ENCODE measurements at places on chromosomes 12 and 14.

- DNase-seq = no peak
Observed at GRCh38 chr12:116126610-116127009, 150.9 kb downstream of the MED13L start.

DNA sequence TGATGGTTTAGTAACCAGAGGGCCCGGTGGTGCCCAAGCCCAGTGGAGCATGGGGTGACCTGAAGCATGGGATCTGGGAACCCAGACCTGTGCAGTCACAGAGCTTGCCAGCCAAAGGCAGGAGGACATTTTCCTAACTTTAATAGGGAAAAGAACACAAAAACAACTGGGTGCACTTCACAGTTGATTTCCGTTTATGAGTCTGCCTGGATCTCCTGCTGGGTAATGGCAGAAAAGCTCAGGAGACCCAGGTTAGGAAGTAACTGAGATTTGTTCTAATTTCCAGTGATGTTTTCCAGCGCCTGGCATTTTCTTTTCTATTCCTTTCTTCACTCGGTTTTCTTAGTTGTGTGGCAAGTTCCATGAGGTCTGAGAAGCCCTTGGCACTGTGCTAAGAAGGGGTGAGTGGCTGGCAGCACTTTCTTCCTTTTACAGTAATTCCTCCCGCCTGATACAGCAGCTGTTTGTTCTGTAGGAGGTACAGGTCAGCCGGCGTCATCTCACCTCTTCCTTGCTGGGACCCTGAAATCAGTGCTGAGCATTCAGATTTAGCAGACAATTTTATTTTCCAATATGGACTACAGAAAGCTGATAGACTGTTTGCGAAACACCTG lies 5.1 kb downstream of the CACNA1C start:
- DNase-seq = no peak

DNA sequence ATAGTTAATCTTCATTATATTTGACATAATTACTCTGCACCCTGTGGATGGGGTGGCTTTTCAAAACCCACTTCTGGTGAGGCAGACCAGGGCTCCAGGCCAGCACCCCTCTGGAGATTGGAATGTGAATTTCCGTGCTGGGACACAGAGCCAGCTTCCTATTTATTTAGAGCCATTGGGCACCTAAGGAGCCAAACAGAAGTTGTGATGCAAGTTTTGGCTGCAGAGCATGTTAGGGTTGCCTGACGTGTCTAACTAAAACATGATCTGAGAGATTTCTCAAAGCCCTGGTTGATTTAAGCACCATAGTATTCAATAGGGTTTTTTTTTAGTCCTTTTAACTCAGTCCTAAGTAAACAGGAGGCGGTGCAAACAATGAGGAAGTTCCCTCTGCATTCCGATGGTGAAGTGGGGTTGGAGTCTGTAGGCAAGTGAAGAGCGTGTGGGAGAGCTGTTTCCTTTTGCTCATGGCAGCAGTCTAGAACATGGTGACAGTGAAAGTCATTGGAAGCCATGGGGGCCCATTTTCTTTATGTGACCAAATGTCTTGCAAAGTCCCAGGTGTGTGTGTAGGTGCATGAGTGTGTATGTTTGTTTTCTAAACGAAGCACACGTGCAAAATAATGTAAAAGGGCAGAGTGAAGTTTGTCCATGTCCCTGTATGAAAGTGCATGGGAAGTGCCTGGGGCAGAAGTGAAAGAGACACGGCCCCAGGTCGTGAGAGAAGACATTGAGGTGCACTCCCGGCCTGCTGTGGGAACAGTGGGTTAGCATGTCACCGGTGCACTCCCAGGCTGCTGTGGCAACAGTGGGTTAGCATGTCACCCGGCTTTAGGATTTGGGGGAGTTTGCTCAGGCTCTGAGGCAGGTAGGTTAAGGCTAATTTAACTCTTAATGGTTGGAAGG lies 117.7 kb downstream of the PRKCH start:
- no peak for DNase-seq

DNA sequence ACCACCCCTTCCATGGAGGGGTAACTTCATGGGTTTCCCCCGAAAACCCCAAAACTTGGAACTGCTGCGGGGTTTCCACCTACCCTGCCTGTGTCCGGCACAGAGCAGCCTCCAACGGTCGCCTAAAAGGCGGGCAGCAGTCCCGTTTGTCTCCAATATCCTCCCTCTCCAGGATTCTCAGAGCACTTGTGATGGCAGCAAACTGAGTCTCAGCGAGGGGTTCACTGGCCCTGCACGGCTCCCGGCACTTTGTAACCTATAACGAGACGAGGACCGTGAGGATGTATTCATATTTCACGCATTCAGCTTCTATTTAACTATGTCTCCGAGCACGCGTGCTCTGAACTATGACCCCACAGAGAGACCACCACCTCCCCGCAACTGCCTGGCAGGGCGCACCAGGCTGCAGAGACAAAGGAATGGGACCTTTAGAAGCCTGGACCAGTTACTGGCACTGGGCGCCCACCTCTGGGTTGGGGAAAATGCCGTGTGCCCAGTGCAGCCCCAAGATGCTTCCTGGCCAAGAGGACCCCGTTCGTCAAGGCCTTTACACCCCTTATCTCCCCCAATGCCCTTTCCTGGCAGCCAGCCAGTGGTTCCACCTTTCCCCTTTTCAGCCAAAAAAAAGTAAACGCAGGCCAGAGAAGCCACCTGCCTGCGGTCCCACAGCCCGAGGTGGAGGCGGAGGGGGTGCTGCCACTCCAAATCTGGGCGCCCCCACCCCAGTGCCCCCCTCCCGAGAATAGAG lies 173.1 kb upstream of the RTL1 start:
- DNase-seq = no peak

DNA sequence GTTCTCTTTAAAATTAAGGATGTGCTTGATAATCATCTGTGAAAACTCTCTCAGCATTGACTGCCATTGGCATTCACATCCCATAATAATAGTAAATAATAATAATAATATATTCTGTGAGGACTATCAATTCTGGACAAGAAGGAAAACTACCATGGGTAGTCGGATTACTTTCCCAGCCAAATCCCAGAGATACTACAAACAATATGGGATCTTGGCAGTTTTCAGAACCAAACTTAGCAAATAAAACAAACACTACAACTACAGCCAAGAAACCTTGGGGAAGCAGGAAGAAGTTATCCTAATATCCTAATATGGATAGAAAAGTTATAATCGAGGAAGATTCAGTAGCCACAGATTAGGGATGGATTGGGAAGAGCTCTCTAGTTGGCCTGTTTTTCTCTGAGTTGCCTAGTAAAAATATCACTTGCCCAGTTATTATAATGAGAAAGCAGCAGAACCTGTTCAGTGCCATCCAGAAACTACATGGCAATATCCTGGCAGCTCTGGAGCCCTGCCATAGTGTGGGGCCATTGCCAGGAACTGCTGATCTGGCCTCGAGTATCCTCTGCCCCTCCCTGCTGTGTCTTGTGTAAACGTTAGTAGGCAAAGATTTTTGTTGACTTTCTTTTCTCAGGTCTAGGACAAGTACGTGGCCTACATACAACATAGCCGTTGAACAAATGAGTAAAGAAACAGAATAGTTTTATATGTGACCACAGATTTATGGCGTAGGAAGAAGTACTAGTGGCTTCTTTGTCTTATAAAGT lies 193.5 kb downstream of the SLC2A13 start:
- DNase-seq = no peak

GRCh38 chr12:22625762-22626294 lies 857 bp downstream of the ETNK1 start:
- peak; percentile 7 for DNase-seq

DNA sequence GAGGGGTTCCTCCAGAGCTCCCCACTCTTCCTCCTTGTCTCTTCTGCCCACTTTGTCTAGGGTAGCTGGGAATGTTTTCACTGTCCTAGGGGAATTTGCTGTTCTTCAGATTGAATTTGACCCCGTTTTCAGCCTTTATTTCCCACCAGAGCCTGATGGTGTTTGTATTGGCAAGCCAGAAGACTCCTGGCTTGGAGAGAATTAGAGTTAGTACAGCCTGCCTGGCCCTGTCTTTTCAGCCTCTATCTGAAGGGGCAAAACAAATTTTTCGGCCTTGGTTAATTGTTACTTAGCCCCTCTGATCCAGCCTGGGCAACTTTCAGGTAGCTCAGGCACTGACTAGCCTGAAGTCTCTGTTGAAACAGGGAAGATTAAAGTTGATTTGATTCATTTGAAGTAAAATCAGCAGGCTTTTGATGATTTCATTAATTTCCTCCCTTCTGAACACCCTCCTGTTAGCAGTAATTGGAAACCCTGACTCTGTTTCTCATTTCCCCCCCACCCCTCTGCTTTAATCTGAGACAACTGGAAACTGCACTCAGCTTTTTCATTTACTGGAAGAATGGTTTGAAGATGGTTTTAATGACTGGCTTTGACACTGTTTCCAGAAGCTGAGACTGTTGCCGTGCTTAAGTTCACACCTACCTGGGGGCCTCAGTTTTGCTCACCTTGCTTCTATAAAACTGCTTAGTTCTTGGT lies 63.3 kb downstream of the SUSD6 start:
- no peak for DNase-seq

DNA sequence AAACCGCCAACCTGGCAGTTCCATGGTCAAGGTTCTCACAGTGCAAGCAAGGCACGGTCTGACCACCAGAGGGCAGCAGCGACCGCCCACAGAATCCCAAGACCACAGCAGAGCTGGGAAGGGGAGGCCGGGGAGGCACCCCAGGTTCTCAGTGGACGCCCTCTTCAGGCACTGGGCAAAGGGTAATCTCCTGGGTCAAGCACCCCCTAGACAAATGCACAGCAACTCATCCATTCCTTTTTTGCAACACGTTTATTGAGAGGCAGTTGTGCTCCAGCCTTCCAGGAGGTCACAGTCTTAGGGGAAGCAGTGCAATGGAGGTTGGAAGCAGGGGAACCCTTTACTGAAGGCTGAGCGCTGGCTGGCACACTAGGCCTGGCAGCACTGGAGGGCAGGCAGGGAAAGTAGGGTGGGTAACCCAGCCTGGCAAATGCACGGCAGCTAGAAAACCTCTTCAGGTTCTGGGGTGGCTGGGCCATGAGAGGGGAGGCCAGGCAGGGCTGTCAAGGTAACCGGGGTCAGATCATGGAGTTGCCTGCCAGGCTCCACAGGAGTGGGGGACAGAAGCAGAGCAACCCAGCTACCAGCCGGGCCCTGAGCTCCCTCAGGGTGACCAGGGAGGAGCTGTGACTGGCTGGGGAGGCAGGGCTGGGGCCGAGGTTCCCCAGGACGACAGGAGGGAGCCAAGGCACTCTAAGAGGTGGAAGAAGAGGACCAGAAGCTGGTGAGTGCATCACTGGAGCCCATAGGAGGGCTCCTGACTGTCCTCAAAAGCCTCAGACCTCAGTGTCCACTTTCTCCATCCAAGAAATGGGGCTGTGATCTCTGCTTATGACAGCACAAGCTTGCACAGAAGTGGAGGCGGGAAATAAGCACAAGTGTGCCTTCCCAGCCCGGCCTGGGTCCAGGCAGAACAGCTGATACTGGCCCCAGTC lies 1.8 kb upstream of the RHOF start:
- DNase-seq = peak; percentile 66

GRCh38 chr12:111207761-111208160 lies 161.1 kb downstream of the PHETA1 start:
- no peak for DNase-seq

DNA sequence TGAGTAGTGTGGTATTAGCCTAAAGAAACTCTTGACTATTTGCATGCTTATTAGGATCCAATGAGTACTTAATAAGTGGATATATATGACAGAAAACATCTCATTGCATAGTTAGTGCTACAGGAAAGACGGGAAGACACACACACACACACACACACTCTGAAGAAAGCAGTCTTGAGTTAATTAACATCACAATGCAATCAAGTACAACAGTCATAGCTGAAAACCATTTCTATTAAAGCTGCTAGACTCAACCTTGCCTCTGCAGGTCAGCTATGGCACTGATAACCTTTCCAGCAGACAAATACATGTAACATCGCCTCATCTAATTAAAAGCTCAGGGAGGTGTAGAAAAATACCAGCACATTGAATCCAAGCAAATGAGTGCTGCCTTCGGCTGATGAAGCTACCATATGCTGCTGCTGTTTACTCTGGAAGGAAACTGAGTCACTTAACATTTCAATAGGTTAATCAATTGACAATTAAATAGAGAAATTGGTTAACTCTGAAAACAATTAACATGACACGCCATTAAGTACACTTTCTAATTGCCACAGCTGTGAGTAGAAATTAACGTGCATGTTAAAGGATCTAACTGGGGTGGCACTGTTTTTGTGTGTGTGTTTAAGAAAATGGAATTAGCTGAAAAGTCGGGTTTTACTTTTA lies 93.2 kb upstream of the OTX2 start:
- no peak for DNase-seq

DNA sequence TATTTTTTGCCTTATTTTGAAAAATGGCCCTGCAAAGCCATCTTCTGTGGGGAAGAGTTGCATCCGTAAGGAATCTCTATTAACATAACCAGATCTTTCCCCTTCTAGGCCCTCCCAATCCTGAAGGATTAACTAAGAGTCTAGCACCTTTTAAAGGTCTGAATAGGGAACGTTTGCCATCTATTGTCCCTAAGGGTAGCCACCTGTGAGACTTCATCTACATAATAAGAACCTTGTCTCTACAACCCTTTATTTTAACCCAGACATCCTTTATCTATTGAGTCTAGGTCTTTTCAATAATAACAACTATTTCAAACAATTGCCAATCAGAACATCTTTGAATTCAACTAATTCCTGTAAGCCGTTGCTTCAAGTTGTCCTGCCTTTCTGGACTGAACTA lies 4.4 kb downstream of the EDDM3B start:
- DNase-seq = no peak

DNA sequence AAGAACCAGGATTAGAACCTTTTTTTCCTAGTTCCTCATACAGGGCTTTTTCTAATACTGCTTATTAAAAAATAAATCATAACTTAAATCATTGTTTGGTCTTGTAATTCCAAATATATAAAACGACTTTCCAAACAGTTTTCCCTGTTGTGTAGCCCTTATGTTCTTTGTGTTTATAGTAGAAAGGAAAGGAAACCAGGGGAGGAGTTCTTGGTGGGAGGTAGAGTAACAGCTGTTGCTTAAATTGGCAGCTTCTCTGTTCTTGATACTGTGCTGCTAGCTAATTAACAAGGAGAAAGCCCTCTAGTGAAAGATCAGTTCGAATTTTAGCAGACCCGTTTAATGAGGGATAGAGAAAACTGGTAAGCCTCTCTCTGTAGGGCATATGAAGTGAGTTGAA lies 15.0 kb downstream of the SRP54 start:
- no peak for DNase-seq

GRCh38 chr14:52091928-52092327 lies 23.1 kb upstream of the NID2 start:
- no peak for DNase-seq

GRCh38 chr12:130322263-130322662 lies 15.4 kb upstream of the PIWIL1 start:
- no peak for DNase-seq

All from T-helper 22 cell (primary cell).